ENCODE measurements at places on chromosomes 2 and 18.

DNA sequence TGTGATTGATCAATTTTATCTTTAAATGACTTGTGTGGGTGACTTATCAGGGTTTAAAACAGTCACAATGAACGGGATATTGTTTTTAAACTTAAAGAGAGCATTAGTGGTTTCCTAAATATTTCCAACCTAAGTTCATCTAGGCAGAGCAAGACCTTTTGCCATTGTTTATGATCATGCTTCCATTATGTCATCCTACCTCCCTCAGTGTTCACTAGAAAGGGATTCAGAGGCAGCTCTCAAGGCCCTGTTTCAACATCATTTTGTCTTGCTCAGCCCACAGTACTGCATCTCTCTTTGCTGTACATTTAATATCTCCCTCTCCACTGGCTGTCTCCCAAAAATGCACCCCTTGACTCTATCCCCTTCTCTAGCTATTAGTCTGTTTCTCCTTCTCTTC, 21.5 kb upstream of the PELI1 start:
- DNase-seq, result no peak

- DNase-seq, result no peak
Observed at GRCh38 chr2:52594026-52594425, 1173.6 kb upstream of the CHAC2 start.

DNA sequence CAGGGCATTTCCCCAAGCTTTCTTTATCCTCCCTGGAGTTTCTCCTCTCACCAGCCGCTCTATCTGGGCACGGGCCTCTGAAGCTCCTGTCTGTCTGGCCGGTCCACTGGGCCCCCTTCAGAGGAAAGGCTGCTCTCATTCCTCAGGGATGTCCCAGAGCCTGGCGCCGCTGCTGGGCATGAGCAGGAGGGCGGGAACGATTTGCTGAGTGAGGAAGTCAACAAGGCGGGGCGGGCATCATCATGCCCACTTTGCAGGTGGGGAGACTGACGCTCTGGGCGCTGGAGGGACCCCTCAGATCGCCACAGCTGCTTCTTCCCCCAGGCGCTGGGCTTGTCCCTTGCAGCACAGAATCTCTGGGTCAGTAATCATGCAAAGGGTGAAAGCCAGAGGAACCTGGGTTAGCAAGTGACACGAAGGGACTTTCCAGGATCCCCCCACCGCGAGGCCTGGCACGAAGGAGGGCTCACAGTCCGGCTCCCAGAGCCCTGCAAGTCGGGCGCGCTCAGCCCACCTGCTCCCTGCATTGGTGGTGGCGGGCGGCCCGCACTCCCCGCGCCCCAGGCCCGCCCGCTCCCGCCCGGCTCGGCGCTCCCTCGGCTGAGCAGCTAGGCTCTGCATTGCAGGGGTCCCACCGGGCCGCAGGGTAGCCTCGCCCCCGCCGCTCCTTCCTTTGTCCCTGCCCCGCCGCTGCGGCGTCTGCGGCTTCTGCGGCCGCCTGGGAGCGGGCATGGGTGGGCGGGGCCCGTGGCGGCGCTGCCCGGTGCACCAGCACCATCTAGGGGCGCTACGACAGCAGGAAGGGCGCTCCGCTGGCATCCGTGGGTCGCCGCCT, 157.8 kb downstream of the CYRIA start:
- DNase-seq, result no peak

DNA sequence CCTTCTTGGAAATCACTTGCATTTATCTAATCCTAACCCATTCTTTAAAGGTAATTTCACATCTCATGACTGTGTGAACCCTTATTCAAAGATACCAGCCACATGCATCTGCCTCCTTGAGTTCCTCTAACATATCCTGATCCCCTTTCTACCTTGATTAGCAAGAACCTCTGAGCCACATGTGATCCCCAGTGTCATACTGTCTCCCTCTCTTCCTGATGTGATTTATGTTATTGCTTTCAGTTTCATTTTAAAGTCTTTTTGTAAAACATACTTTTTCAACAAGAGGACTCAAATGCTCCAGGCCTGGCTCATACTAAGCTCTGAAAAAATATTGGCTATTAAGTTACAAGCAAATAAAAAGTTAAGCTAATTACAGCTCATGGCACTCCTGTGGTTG, 470.1 kb downstream of the DLGAP1 start:
- no peak for DNase-seq

GRCh38 chr2:13768274-13768673, 864.2 kb upstream of the LRATD1 start:
- DNase-seq, result no peak

DNA sequence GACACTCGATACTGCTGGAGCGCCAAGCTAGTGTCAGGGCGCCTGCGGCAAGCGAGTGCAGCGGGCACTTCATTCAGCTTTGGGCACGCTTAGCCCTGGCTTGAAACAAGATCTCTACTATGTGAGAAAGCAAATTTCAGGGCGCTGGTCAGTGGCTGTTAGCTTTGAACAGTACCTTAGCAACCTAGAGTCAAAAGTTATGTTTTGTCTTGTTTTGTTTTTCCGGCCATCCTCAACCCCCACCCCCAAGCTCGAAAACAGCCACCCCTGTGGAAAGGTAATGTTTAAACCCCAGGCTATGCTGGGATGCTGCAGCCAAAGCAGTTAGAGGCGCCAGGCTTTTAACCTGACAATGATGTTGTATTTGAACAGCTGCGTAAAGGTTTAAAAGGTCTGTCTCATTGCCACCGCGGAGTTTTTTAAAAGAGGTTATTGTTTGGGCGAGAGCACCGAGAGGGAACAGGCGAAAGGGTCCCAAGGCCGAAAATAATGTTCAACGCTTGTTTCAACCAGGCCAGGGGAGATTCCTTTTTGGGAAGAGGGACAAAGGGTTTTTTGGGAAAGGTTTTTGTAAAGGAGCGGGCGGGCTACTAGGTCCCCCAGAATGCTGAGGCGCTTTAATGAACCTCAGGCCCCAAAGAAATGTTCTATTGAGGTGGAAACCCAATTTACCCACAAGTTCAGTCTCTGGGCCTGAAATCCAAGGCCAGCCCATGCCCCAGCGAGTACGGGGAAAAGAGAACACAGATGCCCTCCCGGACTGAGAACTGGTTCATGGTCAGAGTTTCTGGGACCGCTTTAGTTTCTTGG, 2.3 kb upstream of the HOXD10 start:
- no peak for DNase-seq

GRCh38 chr2:208172125-208172524, 8.7 kb upstream of the CRYGA start:
- no peak for DNase-seq

- DNase-seq, result no peak
Observed at GRCh38 chr2:199754766-199755165, 96.2 kb downstream of the FTCDNL1 start.

DNA sequence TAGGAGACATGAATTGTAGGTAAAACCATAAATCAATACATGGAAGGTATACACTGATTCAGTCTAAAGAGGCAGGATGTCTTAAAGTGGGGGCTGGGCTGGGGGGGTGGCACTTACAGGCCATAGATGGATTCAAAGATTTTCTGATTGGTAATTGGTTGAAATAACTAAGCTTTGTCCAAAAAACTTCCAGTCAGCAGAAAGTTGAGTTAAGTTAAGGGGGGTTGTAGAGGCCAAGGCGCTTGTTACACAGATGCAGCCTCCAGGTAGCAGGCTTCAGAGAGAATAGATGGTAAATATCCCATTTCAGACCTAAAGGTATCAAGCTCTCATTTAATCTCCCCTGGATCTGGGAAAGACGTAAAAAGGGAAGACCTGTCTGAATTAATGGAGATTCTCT, 233.6 kb upstream of the NRXN1 start:
- DNase-seq, result no peak

DNA sequence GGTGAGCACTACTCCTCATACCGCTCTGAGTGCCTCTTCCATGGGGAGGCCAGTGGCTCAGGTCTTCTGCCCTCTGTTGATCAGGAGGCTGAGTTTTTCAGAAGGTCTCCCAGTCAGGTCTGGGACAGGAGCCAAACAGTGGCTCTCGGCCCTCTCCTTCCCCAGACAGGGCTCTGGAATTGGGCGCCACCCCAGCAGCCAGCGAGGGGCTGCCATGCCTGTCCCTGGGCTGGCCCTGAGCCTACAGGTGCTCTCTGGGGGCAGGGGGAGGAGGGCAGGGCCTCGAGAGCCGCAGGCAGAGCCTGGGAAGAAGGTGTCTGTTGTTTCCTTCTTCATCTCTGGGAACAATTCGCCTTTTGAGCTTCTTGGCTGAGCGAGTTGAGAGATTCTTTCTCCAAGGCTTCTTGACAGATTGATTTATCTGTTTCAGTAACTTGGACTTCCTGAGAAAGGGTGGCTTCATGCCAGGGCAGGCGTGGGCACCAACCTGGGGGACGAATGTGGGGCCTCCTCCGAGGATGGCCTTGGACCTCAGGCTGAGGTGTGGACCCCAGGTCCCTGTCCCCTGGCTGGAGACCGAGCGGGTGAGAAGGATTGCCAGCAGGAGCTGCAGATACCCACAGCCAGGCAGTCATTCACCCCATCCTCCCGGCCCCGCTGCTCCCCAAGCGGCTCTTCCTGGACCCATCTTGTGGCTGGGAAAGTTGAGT, 64.7 kb upstream of the GLI2 start:
- DNase-seq, result no peak

DNA sequence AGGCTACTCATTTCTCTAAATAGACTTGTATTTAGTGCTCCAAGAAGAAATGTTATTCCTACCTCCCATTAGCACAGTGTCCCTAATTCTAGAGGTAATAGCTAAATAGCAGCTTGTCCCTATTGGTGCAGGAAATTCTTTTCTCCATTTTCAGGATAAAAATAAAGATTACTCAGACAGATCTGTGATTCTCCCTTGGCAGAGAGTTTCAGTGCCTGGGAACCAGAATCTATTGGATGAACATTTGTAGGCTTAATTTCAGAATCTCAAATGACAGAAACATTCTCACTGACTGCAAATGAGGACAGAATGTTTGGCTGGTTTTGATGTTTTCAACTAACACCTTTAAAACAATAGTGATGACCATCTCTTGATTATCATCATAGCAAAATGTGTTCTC, 33.3 kb upstream of the LGALSL start:
- no peak for DNase-seq

DNA sequence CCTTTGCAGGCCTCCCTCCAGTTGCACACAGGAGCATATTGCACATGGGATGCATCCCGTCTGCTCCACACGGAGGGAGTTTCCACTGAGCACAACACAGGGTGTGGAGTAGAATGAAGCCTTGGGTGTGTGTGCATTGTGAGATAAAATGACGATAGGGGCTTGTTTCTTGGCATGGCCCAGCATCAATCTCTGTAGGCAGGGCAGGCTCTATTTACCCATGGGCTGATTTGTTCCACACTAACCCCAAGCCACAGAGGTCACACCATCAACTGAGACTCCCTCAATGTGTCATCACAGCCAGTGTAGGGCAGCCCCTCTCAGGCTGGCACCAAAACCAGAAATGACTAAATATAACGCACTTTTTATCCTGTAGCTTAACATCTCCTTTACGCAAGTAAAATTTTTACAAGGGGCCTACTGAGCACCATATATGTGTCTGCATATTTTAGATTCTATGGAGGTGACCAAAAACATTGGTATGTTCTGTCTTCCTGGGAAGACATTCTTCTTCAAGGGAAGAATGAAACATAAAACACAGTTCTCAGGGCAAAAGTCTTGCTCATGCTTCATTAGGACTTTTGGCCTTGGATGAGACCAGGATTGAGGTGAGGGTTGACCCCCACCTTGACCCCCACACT, 2.7 kb upstream of the GKN1 start:
- no peak for DNase-seq

- no peak for DNase-seq
Observed at GRCh38 chr2:183035954-183036669, 2.1 kb downstream of the NCKAP1 start.

DNA sequence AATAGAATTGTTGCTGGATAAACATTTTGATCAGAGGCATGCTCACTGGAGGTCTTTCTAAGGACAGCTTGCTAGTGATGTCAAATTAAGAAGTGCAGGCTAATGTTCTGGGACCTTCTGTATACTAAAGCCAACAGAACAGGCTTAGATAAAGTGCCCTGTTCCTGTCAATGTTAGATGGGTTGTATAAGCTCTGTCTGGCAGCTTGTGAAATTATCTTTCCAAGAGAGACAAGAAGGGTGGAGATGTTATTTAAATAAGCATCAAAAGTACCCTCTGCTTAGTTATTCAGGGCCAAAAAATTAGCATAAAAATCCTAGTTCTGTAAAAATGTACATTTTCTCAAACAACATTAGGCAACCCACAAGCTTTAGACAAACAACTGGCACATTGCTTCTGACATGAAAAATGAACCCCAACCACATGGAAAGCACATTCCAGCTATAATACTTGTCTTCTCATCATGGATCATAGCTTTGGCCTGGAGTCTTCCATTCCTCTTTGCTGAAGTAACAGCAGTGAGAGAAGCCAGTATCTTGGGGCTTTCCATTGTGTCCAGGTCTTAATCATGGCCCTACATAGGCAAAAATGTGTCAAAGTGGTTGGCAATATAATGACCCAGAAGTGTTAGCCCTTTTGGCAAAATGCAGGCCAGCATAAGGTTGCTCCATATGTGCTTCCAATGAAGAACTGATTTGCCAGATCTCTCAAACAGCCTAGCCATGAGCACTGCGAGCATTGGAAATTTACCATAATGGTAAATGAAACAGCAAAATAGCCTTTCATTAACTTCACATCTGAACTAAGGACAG, 478.1 kb upstream of the ZNF804A start:
- DNase-seq, result no peak

GRCh38 chr18:54284535-54284934, 15.2 kb downstream of the POLI start:
- no peak for DNase-seq

Measured in stimulated activated CD8-positive, alpha-beta memory T cell treated with anti-CD3 and anti-CD28 coated beads, Interleukin-15, amount 100 ng/mL, for 4 hours (primary cell).